ENCODE measurements at places on chromosomes 3 and 15. TPM values are rescaled to one million over a fixed set of nuclear protein-coding genes. Genes with fewer than 3 reads are reported as not detected.

DNA sequence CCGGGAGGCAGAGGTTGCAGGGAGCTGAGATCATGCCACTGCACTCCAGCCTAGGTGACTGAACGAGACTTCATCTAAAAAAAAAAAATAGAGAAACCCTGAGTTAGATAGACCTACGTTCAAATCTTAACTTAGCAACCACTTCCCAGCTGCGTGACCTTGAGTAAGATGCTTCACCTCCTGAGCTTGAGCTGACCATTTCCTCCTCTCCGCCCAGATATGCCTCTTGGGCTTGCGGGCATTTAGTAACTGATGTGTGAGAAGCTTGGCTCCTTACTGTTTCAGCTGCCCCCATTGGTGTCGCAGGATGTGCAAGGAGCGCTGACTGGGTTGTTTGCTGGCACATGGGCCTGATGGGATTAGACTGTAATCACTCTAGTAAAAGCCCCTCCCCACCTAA is 26.9 kb upstream of the ATG7 start:
- DNase-seq = no peak

Gene SLC24A5
- total RNA-seq = not detected

Gene TMEM45A
- total RNA-seq = 3.6 TPM

DNA sequence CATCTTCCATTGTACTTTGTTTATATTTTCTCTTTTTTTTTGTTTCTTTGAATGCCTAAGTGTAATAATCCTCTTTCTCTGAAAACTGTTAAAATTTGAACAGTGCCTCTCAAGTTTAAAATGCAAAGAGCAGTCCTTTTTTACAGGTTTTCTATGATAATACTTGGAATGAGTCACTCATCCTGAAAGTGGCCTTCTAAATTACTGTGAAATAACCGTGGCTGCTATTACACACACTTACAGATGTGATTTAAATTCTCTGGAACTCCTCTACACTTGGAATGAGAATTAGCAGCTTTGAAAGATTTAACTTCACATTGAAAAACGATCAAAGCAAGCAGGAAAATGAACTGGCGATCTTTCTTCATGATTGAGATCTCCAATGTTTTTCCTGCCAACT is 105.9 kb downstream of the ROBO1 start:
- no peak for DNase-seq

GRCh38 chr3:58366699-58367098 is 34.0 kb downstream of the PXK start:
- DNase-seq = no peak

- DNase-seq = no peak
Measured at GRCh38 chr15:84775867-84776449, 27.6 kb downstream of the ZNF592 start.

Gene SYNM
- total RNA-seq = 295 TPM

GRCh38 chr3:33889394-33890039 is 91.1 kb downstream of the PDCD6IP start:
- DNase-seq = no peak

Gene SLC38A3
- 10.6 TPM for total RNA-seq

Gene ITIH3
- total RNA-seq = 0.35 TPM

Gene CHMP2B
- 30.2 TPM for total RNA-seq

DNA sequence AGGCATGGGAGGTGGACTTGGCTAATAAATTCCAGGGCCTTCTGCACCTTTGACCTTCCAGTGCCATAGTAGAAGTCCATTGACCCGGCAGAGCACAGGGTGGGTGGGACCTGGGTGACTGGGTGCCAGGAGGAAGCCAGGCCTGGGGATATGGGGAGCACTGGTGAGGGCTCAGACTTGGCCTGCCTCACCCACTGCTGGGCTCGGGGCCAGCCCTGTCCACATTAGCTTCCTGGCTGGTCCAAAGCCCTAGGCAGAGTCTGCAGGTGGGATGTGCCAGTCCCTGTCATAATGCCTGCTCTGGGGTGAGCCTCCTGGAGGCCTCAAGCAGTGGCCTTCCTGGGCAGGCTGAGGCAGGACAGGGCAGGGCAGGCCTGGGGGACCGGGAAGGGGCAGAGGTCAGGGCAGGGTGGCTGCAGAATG is 38.1 kb upstream of the CHRNB4 start:
- no peak for DNase-seq

DNA sequence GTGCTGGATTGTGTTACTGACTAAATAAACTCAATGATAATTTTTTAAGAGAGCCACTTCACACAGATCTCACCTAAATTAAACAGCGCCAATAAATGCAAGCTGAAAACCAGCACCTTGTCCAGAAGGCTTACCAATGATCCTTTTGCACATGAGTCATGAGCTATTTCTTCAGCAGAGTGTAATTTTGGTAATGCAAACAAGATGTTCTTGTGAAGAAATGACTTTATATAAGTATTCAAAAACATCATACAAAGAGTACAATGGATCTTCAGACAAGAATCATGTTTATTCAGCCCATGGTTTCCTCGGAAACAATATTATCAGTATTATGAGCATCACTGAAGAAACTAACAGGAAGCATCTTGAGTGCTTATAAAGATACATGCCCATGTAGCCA is 263.8 kb upstream of the UBE2E2 start:
- no peak for DNase-seq

GRCh38 chr3:36482256-36482655 is 102.0 kb downstream of the STAC start:
- DNase-seq = no peak

- no peak for DNase-seq
Measured at GRCh38 chr3:14512281-14512941, 27.7 kb downstream of the GRIP2 start.

DNA sequence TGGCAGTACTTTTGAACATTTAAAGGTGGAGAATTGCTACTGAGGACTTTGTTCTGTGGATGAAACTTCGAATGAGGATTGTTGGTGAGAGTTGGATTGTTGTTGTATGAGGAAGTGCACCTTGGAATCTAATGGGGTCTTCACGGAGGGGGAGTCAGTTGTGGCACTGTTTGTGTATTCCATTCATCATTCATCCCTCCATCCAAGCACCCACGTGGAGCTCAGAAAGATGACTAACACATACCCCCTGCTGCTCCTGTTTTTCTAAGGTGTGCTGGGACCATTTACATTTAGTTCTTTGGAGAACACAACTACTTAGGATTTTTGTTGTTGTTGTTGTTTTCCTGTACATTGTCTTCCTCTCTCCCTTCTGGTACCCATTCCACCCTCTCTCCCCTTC is 122.6 kb downstream of the IGF1R start:
- DNase-seq = no peak

DNA sequence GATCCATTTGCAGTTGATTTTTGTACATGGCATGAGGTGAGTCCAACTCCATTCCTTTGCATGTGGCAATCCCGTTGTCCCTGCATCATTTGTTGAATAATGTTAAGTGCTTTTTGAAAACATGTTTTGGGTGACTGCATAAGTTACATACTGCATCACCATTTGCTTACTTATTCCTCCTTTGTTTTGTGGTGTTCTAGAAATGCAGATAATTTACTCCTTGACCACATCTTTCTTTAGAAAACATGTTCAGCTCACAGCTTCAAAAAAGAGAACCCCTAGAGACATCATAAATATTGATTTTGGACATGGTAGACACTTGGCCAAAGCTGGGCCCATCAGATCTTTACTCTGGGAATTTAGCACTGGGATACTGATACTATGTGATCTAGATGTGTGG is 135.3 kb upstream of the DAZL start:
- no peak for DNase-seq

Gene PLSCR5
- total RNA-seq = not detected

GRCh38 chr15:66496951-66497501 is 536 bp downstream of the SNAPC5 start:
- no peak for DNase-seq

- no peak for DNase-seq
Measured at GRCh38 chr15:80970018-80970657, 19.5 kb downstream of the MESD start.

GRCh38 chr3:127374086-127375010 is 86.5 kb upstream of the PRR20G start:
- no peak for DNase-seq

Gene MUSTN1
- total RNA-seq = 17.8 TPM

DNA sequence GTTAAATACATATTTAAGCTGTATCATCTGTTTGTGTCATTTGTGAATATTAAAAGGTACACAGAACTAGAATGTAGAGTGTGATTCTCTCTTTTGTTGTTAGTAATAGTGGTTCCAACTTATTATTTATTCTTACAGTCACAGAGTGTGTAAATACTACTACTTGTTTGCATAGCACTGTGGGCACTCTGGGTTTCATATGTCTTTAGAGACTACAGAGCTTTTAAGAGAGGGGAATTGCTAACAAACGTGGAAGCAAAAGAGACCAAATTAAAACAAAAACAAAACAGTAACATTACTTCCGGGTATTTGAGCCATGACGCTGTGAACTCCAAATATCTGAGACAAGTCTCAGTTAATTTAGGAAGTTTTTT is 828.0 kb upstream of the DPPA4 start:
- no peak for DNase-seq

Gene CFAP100
- not detected for total RNA-seq

DNA sequence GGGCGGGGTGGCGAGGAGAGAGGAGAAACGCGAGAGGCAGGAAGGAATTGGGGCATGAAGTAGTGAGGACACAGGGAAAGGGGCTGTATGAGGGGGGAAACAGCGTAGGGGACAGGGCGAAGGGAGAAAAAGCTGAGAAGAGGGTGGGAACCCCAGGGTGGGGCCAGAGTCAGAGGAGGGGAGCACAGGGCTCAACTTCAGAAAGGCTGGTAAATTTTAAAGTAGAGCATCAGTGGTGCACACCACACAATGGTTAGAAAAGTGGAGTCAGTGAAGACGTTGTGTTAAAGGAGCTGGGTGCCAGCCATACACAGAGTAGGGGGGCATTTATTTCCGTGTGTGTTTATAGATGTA is 3.0 kb upstream of the RPP25 start:
- no peak for DNase-seq

Gene SLC2A2
- not detected for total RNA-seq

DNA sequence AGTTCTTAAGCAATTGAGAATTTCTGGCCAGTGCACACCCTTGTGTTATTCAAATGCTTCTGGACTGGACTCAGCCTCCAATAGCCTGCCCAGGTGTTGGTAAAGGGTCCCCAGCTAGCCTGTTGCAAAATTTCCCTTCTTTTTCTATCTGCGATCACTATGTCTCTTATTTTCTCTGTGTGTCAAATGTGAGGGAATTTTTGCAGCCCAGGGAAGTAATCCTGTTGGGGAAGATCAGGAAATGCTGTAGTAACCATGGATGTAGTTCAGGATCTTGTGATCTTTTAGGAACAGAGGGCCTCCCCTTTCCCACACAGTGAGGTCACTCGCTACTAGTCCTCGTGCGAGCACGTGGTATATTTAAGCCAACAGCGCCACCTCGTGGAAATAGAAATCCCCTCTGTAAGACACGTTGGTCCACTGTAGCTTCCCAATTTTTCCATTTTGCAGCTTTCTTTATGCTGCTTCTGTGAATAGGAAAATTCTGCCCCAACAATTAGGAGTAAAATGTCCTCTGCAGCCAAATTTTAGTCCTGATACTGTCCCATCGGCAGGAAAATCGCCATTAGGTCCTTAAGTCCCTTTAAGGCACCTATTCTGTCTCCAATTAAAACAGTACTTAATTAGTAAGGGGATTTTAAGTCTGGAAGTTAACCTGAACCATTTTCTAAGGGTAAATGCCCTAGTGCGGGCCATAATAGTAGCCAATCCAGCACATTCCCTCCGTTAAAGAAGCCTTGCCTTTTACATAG is 4.0 kb upstream of the SMCO1 start:
- peak; percentile 62 for DNase-seq
